ENCODE measurements at places on chromosomes 6 and 20.

DNA sequence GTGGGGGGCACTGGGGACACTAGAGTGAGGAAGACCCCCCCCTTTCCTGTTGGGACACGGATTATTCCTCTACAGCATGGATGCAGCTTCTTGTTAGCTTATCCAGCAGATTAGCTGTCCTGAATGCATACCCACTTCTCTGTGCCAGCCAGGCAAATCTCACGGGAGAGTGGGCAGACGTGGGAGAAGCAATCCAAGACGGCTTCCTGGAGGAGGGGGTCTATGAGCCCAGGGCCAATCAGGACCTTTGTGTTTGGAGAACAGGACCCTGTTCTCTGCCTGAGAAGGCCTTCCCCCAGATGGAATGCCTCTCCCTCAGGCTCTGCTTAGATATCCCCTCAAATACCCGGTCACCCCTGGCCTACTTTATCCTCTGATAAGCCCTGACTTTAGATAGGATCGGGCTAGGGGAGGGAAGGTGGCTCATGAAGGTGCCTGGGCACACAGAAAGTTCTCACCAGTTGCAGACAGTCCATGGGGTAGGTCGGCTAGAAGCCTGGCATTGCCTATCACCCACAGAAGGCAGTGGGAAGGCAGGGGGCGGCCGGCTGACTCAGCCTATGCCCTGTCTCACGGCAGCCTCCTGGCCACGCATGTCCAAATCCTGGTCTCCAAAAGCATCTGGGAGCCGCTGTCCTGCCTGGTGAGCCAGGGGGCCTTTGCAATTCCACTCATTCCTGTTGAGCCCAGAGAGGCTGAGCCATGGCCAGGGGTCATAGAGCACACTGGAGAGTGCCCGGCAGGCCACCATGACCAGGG is 34.7 kb downstream of the SUN5 start:
- DNase-seq, result no peak

- DNase-seq, result no peak
Measured at GRCh38 chr20:258269-258858, 840 bp downstream of the DEFB132 start.

GRCh38 chr20:11700831-11701230 is 216.9 kb upstream of the BTBD3 start:
- no peak for DNase-seq

DNA sequence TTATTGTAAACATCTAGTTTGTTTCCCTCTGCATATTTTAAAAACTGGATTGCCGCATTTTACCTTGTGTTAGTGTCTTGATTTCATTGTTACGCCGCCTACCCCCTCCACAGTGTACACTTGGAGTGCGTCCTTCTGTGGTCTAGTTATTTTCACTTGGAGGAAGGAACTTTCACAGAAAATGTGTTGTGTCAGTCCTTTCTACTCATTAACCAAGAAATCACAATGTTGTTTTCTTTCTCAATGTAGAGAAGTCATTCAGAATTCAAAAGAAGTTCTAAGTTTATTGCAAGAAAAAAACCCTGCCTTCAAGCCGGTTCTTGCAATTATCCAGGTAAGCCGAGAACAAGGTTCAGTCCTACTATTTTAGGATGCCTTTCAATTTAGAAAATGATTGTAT is 10.3 kb downstream of the MTHFD1L start:
- DNase-seq, result no peak

GRCh38 chr20:37651932-37652331 is 41.9 kb upstream of the CTNNBL1 start:
- peak; percentile 26 for DNase-seq

DNA sequence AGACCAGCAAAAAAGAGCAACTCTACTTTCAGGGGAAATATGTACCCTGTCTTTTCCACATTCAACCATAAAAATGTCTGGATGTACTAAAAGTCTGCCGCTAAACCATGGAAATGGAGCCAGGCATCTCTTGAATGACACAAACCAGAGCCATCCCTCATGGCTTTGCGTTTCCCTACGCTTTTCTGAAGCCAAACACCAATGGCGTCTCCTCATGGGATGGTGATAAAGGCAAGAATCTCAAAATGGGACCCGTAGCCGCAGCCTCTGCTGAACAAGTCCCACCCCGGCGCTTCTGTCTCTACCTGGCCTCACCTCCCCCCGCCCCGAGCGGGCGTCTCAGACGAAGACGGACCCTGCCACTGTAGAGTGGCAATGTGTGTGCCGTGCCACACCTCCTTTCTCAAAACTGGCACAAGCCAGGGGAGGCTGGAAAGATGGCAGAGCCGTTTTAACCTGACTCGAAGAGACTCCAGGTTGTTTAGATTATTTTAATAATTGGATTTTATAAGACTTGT is 80.3 kb upstream of the AFDN start:
- no peak for DNase-seq

DNA sequence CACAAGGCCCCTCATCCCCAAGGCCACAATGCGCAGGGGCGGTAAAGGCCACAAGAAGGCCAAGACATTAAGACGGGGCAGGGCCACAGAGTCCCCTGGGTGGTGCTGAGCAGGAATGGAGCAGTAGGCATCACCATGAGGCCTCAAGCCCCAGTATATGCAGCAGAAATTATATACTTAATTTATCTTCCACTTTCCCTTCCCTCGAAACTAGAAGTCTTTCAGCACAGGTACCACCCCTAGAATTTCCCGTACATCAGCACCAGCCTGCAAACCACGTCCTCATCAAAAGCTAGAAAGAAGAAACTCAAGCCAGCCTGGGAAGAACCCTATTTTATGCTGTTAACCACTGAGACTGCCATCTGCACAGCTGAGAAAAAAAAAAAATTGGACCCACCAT is 89.4 kb downstream of the PLG start:
- no peak for DNase-seq

DNA sequence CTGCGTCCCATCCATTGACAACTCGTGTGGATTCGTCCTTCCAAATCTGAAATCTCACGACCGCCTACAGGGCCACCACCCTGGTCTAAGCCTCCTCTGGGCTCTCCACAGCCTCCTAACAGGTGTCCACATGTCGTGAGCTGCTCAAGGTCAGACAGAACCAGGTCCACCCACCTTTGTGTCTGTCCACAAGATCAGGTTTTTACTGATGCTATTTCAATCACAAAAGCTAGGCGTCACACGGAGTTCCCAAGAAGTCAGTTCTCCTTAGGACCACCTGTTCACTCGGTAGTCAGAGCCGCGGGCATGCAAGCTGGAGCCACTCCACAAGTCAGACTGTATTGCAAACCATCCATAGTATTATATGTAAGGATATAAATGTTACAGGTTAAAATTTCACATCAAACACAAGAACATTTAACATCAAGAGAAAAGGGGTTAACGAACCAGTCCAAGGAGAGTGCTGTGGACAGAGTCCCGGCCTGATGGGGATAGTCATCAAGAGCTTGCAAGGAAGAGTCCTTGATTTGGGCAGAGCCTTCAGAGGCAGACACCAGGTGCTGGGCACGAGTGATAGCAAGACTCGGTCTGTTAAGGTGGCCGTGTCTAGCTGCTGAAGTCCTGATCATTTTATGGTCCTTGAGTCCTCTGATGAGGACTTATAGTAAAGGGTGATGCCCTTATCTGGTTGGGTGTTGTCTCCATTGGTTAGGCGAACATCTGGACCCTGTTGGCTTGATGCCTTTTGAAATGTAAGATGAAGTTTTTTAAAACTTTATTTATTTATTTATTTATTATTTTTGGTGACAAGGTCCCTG is 731 bp upstream of the DNPH1 start:
- DNase-seq, result no peak

- DNase-seq, result peak; percentile 66
Measured at GRCh38 chr20:41329435-41330342, 10.9 kb upstream of the LPIN3 start.

- DNase-seq, result no peak
Measured at GRCh38 chr6:111563581-111563980, 42.1 kb downstream of the TRAF3IP2 start.

- DNase-seq, result peak; percentile 23
Measured at GRCh38 chr6:47733879-47734558, 35.6 kb downstream of the ADGRF4 start.

DNA sequence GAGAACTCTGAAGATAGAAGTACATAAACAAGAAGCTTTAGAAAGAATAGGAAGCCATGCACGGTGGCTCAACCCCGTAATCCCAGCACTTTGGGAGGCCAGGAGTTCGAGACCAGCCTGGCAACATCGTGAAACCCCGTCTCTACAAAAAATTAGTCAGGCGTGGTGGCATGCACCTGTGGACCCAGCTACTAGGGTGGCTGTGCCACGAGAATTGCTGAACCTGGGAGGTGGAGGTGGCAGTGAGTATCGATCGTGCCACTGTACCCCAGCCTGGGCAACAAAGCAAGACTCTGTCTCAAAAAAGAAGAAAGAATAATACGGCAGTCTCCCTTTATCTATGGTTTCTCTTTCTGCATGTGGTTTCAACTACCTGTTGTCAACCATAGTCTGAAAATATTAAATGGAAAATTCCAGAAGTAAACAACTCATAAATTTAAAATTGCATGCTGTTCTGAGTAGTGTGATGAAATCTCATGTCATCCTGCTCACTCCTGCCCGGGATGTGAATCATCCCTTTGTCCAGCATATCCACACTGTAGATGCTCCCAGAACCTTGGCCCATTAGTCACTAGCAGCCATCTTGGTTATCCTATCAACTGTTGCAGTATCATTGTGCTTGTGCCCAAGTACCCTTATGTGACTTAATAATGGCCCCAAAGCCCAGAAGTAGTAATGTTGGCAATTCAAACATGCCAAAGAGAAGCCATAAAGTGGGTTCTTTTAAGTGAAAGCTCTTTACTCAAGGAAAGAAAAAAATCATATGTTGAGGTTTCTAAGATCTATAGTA is 22.1 kb downstream of the DEK start:
- no peak for DNase-seq

DNA sequence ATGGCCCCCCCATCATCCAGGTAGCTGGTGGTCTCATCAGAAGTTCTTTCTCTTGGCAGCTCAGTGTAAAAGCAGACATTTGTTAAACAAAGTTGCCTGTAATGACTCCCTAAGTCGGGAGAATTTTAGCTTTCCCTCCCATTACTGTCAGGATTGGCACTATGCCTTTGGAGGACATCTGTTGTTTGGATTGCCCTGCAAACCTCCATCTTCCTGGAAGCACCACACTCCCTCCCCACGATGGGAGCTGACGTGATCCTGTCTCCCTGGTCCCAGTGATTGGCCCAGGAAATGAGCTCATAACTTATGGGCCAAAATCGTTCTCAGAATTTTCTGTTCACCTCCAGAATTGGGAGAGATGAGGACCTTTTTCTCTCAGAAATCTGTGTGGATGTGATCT is 42.6 kb upstream of the CNR1 start:
- DNase-seq, result no peak

DNA sequence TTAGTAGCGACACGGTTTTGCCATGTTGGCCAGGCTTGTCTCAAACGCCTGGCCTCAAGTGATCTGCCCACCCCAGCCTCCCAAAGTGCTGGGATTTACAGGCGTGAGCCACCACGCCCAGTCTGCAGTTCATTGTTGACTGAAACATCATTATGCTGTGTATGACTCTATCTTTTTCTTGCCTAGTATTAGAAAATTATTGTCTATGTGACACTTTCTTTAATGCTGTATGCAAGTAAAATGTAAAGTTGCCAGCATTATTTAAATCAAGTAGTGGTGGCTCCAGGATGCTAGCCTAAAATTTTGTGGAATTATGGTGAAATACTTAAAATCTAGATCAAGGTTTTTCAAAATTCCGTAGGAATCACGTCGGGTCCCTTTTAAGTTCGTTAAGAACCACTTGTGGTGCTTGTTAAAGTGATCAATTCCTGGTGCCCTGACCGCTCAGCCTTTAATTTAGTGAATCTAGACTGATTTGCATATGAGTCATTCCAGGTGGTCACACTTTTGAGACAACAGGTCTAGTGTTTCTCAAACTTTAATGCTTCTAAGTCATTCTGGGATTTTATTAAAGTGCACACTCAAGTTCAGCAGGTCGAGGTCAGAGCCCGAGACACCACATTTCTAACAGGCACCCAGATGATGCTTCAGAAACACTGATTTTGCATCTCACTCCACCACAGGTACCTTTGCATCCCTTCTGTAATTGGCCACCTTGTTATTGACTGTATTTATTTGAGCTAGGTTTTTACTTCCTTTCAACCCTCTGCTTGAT is 132.6 kb upstream of the MTHFD1L start:
- DNase-seq, result no peak

DNA sequence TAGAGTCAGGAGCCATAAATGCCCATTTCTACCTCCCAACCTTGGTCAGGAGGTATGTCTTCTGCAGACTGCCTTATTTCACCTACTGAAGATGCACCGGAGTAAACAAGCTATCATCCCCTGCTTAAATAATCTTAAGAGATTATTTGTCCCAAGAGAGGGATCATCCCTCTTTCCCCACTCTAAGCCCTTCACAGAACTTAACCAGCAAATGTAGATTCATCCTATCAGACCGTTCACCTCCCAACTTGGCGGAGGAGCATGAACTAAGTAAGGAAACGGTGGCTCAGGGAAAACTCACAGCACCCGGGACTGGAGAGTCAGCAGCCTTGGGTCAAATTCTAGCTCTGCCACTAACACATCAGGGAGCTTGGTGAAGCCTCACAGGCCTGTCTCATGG is 115.3 kb downstream of the TRERF1 start:
- DNase-seq, result no peak

- DNase-seq, result no peak
Measured at GRCh38 chr20:59335377-59335776, 35.0 kb downstream of the EDN3 start.

DNA sequence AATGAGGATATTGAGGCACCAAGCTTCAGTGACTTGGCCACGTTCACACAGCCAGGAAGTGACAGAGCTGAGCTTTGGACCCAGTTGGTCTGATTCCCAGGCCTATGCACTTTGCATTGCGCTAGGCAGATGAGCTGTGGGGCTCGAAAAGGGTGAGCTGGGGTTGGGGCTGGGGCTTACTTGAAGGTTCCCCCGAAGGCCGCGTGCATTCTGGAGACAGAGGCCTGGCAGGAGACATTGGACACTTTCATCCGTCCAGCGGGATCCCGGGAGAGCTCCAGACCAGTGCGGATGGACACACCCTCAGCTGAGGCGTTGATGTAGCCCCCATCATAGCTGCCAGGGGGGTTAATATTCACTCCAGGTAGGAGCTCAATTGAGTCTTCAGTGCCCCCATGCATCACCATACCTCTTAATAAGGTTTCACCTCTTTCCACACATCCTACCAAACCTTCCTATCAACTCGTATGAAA is 2.6 kb downstream of the PLTP start:
- no peak for DNase-seq

DNA sequence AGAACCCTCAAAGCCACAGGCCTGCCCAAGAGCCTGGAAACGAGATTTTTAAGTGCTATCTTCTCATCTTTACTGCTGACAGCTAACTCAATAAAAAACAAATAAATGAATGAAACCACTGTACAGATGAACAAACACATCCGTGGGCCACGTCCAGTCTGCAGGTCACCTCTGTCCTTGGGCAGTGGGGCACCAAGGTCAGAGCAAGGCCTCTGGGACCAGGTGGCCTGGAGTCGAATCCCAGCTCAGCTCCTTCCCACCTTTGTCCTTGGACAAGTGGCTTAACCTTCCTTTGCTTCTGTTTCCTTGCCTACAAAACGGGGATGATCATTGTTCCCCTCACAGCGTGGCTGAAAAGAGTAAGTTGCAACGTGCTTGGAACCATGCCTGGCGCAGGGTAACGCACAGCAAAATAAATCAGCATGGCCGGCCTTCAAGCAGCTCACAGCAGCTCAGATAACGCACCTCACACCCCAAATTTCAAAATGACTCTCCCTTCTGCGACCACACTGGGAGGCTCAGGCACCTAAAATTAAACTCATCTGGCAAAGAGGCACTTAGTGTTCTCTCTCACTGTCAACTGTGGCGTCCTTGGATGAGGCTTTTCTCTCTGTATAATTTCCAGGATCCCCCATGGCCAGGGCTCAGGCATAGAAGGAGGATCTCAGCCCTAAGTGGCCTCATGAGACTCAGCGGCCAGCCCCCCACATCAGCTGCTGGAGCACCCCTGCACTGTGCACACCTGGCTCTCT is 35.7 kb downstream of the RRBP1 start:
- DNase-seq, result no peak
